Spinal cord (tissue), 10 donors: ENCODE measurements at places on chromosomes 1 and 21. TPM values are rescaled to one million over a fixed set of nuclear protein-coding genes. Genes with fewer than 3 reads are reported as not detected.

FBXO44 gene
- polyA plus RNA-seq = 116 TPM

HSD3B2 gene
- polyA plus RNA-seq = not detected

GJA4 gene
- 16.6 TPM for polyA plus RNA-seq

KRTAP19-2 gene
- polyA plus RNA-seq = not detected

PM20D1 gene
- not detected for polyA plus RNA-seq

C8B gene
- polyA plus RNA-seq = not detected

CEPT1 gene
- polyA plus RNA-seq = 37.3 TPM

SLC45A3 gene
- polyA plus RNA-seq = 6.3 TPM

ARMH1 gene
- polyA plus RNA-seq = 10.8 TPM

CXADR gene
- 55.7 TPM for polyA plus RNA-seq

LEFTY1 gene
- polyA plus RNA-seq = 2.5 TPM

PADI2 gene
- polyA plus RNA-seq = 29.1 TPM

ATAD3A gene
- 45.7 TPM for polyA plus RNA-seq

AIRE gene
- polyA plus RNA-seq = 0.63 TPM

ADGRB2 gene
- polyA plus RNA-seq = 142 TPM

FCAMR gene
- polyA plus RNA-seq = 0.12 TPM

MIXL1 gene
- 0.92 TPM for polyA plus RNA-seq

TRIM46 gene
- polyA plus RNA-seq = 37.6 TPM

AMY2A gene
- polyA plus RNA-seq = 0.93 TPM

TCHH gene
- polyA plus RNA-seq = 0.48 TPM

PRDX6 gene
- 135 TPM for polyA plus RNA-seq

BATF3 gene
- 4.1 TPM for polyA plus RNA-seq

TMEM234 gene
- polyA plus RNA-seq = 20.2 TPM

TBX19 gene
- polyA plus RNA-seq = 1.3 TPM

DMBX1 gene
- polyA plus RNA-seq = 0.23 TPM

MMEL1 gene
- 2.3 TPM for polyA plus RNA-seq

OR2T35 gene
- not detected for polyA plus RNA-seq

PRDM16 gene
- 6.1 TPM for polyA plus RNA-seq

SLAMF8 gene
- polyA plus RNA-seq = not detected

NLRP3 gene
- polyA plus RNA-seq = 3.1 TPM

SLC30A2 gene
- 0.26 TPM for polyA plus RNA-seq

LCE3B gene
- not detected for polyA plus RNA-seq

GPR52 gene
- polyA plus RNA-seq = 0.55 TPM

PTPRC gene
- polyA plus RNA-seq = 3.7 TPM

CD247 gene
- polyA plus RNA-seq = 1.2 TPM

GNAT2 gene
- polyA plus RNA-seq = not detected

DLGAP3 gene
- 37.4 TPM for polyA plus RNA-seq

DIP2A gene
- polyA plus RNA-seq = 69.6 TPM

TIPRL gene
- 57.9 TPM for polyA plus RNA-seq

PSRC1 gene
- 36.9 TPM for polyA plus RNA-seq

IL19 gene
- polyA plus RNA-seq = not detected

RGS5 gene
- 23.4 TPM for polyA plus RNA-seq

DOP1B gene
- polyA plus RNA-seq = 17.5 TPM

CRNN gene
- not detected for polyA plus RNA-seq

RAB42 gene
- polyA plus RNA-seq = 3.2 TPM

PTGFR gene
- 6.6 TPM for polyA plus RNA-seq

TEDDM1 gene
- 0.12 TPM for polyA plus RNA-seq

RAP1GAP gene
- polyA plus RNA-seq = 103 TPM

ZNF326 gene
- 52.2 TPM for polyA plus RNA-seq

TMEM59 gene
- polyA plus RNA-seq = 254 TPM

VAV3 gene
- polyA plus RNA-seq = 6.1 TPM

KCNE1 gene
- 1.7 TPM for polyA plus RNA-seq

MASP2 gene
- 4.7 TPM for polyA plus RNA-seq

GPX7 gene
- polyA plus RNA-seq = 38.1 TPM

SELP gene
- polyA plus RNA-seq = 0.11 TPM

PROK1 gene
- 1.0 TPM for polyA plus RNA-seq

SH2D2A gene
- 0.51 TPM for polyA plus RNA-seq
